Kidney tubule cell (primary cell): ENCODE measurements at places on chromosomes 6 and 20.
A peak's percentile ranks its signal among the peaks of the same experiment; 100 is the strongest.

DNA sequence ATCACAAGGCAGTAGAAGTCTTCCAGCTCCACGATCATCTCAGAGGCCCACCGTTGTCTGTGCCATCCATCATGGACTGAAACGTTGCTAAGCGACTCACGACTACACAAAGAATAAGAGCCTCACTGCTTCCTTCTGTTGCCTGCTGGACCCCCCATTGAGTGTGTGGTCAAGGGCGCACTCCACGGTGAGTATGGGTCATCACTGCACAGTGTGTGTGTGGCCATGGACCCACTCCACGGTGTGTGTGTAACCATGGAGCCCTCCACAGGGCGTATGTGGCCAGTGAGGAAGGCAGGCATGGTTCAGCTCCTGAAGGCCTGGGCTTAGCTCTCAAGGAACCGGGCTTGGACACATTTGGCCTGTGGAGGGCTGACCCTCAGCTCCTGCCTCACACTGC, 123.4 kb upstream of the AFDN start:
- no peak for DNase-seq

- peak; percentile 93 for DNase-seq
Observed at GRCh38 chr20:53738039-53738944, 144.7 kb upstream of the ZNF217 start.

DNA sequence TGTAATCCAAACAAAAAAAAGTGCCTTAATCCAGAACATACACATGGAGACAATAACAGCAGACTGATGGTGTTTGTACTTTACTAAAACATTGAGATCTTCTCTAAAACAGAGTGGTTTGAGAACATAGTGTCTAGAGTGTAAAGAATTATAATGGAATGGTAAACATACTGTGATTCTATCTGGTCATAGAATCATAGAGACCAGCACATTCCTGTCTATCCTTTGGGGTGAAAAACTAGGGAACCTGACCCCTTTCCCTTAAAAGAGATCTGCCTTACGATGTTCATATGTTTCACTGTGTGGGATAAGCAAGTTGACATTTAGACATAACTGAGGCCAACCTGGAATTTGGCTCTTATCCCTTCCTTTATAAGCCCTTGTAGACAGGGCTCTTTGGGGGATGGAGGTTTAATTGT, 55.7 kb downstream of the TRMT11 start:
- no peak for DNase-seq

DNA sequence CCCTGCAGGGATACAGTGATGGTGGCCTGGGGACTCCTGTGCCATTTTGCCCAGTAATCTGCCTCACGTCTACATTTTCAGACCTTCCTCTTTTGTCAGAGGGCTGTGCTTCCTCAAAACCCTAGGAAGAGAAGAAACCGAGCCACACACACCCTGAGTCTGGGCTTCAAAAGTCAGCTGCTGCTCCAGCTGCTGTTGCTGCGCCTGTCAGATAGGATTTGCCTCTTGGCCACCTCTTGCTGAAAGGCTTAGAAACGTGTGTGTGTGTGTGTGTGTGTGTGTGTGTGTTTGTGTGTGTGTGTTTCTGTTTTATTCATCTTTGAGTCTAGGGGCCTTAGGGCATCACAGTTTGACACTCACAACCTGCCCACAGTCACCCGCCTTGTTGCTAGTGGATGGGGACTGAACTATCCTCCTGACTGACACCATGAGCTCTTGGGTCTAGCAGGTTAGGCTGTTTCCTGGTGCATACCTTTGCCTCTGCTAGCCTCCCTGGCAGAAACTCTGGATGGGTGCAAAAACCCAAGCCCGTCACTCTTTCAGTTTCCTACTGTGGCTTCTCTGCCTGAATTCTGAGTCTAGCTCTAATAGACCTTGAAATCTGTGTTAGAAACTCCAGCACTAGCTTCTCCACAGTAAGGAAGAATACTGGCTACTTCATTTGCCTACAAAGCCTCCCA, 94.9 kb upstream of the CEP85L start:
- no peak for DNase-seq

- DNase-seq, result no peak
Observed at GRCh38 chr6:65117817-65118409, 589.1 kb downstream of the EYS start.

GRCh38 chr6:128500014-128500413, 20.4 kb downstream of the PTPRK start:
- DNase-seq, result no peak

DNA sequence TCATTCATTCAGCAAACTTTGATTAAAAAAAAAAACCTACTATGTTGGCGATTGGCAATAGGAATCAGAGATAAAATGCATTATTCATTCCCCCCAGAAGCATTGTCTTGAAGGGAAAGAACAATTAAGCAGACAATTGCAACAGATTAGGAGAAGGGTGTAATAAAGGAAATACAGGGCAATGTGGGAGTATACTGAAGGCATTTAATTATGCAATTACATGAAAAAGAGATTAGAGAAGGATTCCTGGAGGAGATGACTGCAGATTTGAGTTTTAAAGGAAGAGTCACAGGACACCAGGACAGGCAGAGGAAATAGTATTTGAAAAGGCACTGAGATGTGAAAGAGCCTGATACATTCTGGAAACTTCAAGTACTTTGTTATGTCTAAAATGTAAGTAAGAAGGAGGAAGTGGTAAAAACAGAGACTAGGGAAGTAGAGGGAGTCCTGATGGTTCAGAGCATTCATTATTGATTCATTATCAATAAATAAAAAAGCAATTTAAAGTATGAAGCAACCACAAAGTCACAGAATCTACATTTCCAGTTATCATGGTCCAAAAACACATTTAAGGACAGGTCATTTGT, 43.7 kb downstream of the THEMIS start:
- no peak for DNase-seq

DNA sequence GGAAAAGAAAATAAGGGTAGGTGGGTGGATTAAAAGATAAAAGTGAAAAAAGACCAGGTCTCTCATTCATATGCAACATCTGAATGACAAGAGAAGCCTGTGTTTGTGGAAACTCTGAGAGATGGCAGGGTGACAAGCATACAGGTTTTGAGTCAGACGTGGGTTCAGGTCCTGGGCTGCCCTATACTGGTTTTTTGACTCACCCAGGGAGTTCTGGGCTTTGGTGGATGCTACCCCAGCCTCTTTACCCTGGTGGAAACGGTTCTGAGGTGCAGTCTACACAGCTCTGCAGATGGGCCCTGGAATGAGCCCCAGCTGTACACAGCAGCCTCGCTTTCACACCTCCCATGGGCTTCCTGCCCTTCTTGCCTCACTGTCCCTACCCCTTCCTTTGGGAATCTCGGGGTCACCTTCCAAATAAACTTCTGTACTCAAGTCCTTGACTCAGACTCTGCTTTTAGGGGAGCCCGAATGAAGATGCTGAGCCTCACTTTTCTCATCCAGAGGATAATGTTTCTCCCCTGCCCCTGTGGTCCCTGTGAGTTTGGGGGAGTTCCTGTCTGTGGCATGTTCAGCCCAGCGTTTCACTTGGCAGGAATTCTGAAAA, 77.7 kb upstream of the CLDN20 start:
- peak; percentile 47 for DNase-seq

DNA sequence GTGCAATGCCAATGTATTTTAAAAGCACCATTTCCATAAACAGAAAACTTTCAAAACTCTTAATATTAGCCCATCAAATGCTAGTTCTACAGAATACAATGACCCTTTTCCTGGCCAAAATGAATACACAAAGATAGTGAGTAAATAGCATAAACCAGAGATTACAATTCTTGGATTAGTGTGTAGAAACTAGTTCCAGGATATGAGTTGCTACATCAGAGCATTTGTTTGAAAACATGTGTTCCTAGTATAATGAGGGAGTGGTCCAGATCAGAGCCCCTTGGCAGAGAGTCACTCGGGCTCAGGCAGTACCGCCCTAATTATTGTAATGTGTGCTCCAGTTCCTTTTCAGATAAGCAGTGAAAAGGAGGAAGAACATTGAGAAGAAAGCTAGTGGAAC, 63.7 kb upstream of the COL21A1 start:
- DNase-seq, result no peak

- no peak for DNase-seq
Observed at GRCh38 chr6:90100059-90100665, 196.5 kb downstream of the BACH2 start.

DNA sequence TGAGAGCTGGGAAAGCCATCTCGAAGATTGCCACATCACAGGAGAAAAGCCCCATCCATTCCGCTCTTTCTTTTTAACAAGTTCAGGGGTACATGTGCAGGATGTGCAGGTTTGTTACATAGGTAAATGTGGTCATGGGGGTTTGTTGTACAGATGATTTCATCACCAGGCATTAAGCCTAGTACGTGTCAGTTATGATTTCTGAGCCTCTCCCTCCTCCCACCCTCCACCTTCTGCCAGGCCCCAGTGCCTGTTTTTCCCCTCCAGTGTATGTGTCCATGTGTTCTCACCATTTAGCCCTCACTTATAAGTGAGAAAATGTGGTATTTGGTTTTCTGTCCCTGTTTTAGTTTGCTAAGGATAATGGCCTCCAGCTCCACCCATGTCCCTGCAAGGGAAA, 566.5 kb upstream of the AGPAT4 start:
- DNase-seq, result no peak

GRCh38 chr20:50464026-50464724, 46.0 kb upstream of the PTPN1 start:
- DNase-seq, result peak; percentile 45

DNA sequence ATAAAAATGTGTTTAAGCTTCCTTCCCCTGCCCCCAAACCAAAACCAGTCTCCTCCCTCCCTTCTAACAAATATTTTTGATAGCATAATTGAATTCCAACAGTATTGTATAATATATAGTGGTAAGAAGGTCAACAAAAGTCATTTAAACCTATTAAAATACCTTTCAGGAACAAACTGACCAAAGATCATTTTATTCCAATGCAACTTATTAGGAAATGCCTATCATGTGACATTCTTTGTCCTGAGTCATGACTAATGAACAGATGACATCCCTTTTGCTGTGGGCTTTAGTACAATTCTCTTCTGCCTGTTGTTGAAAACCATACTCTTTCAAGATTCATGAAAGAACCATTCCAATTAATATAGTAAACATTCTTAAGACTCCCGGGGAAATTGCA, 51.5 kb upstream of the TRAF3IP2 start:
- peak; percentile 71 for DNase-seq

DNA sequence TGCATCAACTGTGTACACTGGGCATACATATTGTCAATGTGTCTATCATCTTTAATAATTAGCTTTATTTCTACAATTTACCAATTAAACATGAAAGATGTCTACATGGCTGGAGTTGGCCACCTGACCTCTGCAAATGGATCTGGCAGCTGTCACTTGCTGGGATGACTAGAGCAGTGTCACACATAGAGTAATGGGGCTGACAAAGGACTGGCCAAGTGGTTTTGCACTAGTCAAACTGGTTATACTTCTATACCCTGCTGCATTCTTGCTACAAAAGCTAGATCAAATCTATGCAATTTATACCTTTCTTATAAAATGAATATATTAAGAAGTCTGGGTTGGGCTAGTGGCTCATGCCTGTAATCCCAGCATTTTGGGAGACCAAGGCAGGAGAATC, 99.3 kb downstream of the SESN1 start:
- DNase-seq, result no peak

GRCh38 chr6:107235511-107235910, 120.2 kb upstream of the BEND3 start:
- DNase-seq, result no peak

GRCh38 chr6:107056796-107057195, 28.8 kb downstream of the MTRES1 start:
- DNase-seq, result no peak

- DNase-seq, result peak; percentile 88
Observed at GRCh38 chr6:69138148-69138547, 503.1 kb downstream of the ADGRB3 start.

DNA sequence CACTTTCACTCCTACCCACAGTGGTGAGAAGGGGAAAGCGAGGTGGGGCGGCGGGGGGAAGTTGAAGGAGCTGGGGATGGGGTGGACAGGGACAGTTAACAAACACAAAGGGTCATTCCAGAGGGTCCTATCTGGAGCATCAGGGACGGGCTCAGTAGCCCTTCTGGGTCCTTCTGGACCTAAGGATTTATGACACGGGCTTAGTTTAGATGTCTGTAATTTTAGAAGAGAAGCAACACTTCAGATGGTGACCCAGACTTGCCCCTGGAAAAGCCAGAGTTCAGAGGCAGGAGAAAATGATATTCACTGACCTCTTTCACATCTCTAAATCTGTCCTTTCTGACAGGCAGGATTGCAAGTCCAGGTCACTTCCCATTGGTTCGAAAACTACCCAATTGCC, 36.3 kb downstream of the PDE10A start:
- DNase-seq, result no peak

- no peak for DNase-seq
Observed at GRCh38 chr6:12654514-12654913, 62.1 kb upstream of the PHACTR1 start.

- DNase-seq, result no peak
Observed at GRCh38 chr6:88616380-88616779, 347.0 kb downstream of the RNGTT start.

- no peak for DNase-seq
Observed at GRCh38 chr6:140684776-140685550, 1310.5 kb upstream of the CITED2 start.

DNA sequence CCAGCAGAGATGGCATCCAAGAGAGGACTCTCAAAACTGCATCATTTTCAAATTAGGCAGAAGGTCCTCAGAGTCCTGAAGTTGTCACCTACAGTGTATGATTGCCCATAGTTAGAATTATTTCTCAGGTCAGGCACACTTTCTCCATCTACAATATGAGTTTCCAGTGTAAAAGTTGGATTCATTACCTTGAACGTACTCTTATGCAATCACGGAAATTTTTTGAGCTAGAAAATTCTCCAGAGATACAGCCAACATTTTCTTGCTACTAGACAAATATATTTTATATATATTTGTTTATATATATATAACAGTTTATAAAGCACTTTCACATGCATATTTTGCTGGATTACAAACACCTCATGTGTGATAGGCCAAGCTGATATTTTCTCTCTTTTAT, 29.4 kb upstream of the SERPINB1 start:
- no peak for DNase-seq

DNA sequence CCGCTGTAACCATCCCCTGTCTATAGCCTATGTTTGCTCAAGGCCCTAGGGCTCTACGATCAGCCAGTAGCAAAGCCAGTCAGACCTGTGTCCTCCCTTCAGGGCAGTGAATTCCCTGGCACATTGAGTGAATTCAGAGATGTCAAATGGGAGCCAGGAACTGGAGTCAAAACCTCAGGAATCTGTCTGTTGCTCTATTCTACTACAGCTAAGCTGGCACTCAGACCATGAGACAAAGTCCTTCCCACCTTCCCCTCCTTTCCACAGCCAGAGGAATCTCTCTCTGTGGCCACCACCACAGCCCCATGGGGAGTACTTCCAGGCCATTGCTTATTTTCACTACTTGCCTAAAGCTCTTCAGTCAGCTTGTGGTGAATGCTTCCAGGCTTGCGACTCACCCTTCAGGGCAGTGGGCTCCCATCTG, 82.0 kb downstream of the PKIB start:
- DNase-seq, result peak; percentile 76

DNA sequence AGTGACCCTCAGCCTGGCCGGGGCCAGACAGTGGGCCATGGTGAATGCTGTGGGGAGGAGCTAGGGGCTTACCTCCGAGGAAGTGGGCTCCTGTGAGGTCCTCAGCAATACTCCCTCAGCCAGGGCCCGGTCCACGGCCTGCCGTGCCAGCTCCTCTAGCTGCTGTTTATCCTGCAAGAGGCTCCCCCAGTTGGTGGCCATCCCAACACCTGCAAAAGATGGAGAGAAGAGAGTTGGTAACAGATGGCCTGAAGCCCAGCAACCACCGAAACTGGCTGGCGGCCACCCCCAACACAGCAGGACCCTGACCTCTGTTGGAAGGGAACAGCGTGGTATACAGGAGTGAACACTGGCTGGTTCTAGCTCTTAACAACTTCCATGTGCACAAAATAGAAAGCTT, 4.0 kb downstream of the GSS start:
- no peak for DNase-seq
